ENCODE measurements at places on chromosomes 11 and 22.

- no peak for DNase-seq
These were observed 540.1 kb upstream of the TENM4 start for GRCh38 chr11:79980916-79981315.

- no peak for DNase-seq
These were observed 777.0 kb downstream of the NTM start for GRCh38 chr11:132147464-132147863.

DNA sequence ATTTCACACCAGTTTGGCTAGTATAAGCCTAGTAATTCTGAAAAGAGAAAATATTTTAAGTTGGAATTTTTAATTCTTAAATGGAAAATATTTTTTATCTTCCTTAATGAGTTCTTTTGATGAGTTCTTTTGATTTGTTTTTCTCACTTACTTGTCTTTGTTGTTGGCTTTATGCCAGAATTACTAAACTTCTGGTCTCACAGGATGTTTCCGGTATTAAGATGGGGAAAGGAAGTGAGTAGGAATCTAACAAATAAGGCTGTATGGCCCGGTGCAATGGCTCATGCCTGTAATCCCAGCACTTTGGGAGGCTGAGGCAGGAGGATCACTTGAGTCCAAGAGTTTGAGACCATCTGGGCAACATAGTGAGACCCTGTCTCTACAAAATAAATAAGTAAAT lies 106.4 kb downstream of the ARHGAP42 start:
- DNase-seq: no peak

- DNase-seq: no peak
These were observed 59.0 kb downstream of the PPP2R1B start for GRCh38 chr11:111707039-111707690.

- no peak for DNase-seq
These were observed 41.8 kb downstream of the GNB1L start for GRCh38 chr22:19812910-19813309.

GRCh38 chr11:30150425-30150824 lies 80.4 kb upstream of the FSHB start:
- DNase-seq: no peak

- DNase-seq: no peak
These were observed 2.4 kb downstream of the RASGRP2 start for GRCh38 chr11:64741375-64742086.

GRCh38 chr11:129313541-129314297 lies 61.9 kb upstream of the BARX2 start:
- no peak for DNase-seq

DNA sequence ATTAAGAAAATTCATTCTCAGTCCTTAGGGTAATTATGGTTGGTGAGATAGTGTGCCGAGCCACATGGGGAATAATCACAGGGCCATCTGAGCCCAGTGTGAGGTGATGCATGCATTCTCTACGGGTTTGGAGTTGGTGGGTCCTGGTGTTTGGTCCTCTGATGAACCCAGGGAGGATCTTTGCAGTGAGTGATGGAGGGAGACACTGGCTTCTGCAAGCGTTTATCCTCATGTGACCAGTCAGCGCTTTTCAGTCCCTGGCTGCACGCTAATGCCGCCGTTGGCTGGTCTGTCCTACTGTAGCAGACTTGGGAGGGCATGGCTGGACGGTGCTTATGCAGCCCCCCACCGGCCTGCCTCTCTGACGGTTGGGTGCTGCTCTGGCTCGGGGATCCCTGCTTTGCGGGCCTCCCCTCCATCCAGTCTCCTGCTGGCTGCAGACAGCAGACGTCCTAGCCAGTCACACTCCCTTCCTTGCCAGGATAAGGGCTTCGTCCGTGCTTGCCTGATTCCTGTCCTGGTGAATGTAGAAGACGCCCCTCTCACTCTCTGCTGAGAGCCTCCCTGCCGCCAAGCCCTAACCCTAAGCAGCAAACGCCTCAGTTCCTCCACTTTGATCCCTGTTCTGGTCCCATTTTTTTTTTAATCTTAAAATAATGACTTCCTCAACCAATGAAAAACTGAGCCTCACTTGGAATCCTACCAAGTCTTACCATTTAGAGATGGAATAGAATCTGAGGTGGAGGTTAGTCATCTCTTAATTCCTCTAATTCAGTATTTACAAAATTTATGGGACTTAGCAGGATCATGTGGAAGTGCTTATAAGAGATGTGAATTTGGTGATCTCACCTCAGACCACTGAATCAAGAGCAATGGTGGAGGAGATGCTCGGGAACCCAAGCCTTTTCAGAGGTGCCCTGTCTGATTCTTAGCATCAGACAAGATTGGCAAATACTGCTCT lies 143.7 kb upstream of the SORL1-AS1 start:
- DNase-seq: no peak

DNA sequence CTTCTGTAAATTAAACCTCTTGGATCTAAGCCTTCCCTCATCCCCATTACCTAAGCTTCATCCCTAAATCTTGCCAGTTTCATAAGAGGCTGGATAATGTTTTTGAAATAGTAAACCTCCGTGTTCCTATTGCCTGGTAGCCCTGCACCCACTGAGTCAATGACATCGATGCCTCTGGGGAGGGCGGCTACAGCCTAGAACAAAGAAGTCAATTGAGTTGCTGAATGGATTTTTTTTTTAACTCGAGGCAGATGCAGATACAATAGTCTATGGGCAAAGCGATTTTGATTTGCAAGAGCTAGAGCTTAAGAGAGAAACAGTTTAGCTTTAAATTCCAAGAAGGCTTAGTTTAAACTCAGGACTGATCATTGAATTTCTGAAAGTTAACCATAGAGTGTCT lies 121.3 kb downstream of the NECTIN1 start:
- no peak for DNase-seq

- peak; percentile 66 for DNase-seq
These were observed 7.5 kb downstream of the P2RX3 start for GRCh38 chr11:57345555-57346211.

DNA sequence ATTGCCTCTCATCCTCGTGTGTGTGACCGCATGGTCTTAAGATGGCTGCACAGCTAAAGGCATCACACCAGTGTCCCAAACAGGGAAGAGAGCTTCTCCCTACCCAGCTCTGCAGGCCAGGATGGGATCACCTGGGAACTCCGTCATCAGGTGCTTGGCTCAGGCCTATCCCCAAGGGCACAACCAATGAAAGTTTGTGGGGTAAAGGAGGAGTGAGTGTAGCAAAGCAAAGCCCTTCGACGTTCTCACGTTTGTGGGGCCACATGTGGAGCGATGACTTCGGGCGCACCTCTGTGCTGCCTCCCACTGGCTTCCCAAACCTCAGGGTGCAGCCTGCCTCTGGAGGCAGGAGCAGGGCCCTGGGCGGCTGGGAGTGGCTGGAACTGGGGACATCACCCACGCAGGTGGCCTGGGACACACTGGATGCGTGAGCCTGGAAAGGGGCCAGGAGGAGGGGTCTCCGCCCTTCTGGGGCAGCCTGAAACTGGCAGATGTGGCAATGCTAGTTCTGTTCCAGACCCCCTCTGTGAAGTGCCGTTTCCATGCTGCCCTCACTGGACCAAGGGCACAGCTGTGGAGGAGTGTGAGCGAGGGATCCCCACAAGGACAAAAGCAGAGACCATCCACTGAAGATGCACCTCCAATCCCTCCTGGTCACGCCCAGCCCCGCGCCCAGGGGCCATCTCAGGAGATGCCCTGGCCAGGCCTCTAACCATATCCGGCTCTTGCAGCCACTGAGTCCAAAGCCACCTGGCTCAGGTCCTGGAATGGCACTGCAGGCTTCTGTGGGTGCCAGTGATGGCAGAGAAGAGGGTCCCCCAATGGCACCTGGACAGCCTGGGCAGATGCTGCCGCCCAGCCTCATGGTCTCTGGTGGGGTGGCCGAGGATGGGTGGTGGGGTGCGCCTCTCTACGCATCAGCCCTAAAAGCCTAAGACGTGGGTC lies 30.6 kb upstream of the GAL start:
- DNase-seq: no peak

DNA sequence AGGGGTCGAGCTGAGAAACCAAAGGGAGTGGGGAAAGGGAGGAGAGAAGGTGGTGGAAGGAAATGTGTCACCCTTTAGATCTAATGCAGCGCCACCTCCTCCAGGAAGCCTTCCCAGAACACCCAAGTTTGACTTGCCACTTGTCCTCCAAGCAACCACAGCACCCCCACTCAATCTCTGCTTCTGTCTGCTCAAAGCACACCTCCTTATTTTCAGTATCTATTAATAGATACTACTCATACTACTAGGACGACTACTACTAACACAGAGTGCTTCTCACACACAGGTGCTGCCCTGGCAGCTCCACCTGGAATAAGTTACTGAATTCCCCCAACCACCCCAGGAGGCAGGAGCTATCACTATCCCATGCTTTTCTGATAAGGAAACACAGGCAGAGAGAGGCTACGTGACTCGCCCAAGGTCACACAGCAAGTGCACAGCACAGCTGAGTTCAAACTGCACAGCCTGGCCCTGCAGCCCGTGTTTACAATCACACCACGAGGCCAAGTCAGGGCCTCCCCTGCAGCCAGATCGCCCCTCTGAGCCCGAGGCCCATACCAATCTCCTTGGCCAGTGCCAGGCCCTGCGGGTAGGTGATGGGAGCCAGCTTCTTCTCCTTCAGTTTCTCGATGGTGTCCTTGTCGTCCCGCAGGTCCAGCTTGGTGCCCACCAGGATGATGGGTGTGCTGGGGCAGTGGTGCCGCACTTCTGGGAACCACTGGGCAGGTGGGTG lies 13.2 kb downstream of the RAC2 start:
- peak; percentile 86 for DNase-seq

GRCh38 chr11:91998481-91998880 lies 226.1 kb upstream of the FAT3 start:
- DNase-seq: no peak

DNA sequence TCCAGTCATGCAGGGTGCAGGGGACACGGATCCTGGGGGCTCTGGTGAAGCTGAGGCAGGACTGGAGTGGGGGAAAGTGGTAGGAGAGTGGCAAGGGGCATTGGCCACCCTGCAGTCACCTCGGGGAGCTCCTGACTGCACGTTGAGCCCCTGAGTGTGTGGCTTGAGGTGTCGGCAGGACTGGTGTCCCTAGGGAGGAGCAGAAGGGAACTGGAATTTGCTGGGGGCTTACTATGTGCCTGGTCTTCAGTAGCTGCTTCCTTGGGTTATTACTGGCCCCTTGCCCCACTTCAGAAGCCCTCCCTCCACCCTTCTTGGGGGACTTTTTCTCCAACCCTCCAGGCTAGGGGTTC lies 31.5 kb downstream of the IFT27 start:
- DNase-seq: no peak

- no peak for DNase-seq
These were observed 303.5 kb upstream of the ANO3 start for GRCh38 chr11:26028393-26028911.

GRCh38 chr11:121425828-121426227 lies 26.3 kb upstream of the SORL1 start:
- no peak for DNase-seq

GRCh38 chr11:34806875-34807274 lies 109.3 kb downstream of the APIP start:
- no peak for DNase-seq

DNA sequence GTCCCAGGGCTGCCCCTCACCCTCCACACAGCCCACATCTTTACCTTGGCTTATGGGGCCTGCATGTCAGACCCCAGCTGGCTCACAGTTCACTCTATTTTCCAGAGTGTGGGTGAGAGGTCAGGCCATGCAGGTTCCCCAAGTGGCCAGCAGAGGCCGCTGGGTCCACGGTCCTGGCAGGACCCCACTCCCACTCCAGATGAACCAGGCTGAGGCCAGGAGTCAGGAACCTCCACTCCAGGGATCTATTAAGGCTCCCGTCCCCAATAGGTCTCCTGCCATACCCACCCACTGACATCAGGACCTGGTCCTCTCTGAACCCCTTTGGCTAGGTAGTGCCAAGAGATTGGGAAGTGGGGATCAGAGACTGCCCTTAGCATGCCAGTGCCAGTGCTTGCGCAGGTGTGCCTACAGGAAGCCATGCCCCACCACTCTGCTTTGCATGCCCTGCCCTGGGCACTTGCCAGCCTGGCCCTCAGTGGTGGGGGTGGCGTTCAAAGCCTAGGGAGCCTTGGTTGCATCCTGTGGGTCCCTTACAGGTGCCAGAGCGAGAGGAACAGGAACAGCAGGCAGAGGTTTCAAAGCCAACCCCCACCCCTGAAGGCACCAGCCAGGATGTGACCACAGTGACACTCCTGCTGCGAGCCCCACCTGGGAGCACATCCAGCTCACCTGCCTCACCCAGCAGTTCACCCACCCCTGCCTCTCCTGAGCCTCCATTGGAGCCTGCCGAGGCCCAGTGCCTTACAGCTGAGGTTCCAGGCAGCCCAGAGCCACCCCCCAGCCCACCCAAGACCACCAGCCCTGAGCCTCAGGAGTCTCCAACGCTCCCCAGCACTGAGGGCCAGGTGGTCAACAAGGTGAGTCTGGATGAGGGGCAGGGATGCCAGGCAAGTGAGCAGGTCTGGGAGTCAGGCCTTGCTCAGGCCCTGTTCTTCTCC lies 8.3 kb downstream of the SMTN start:
- no peak for DNase-seq

DNA sequence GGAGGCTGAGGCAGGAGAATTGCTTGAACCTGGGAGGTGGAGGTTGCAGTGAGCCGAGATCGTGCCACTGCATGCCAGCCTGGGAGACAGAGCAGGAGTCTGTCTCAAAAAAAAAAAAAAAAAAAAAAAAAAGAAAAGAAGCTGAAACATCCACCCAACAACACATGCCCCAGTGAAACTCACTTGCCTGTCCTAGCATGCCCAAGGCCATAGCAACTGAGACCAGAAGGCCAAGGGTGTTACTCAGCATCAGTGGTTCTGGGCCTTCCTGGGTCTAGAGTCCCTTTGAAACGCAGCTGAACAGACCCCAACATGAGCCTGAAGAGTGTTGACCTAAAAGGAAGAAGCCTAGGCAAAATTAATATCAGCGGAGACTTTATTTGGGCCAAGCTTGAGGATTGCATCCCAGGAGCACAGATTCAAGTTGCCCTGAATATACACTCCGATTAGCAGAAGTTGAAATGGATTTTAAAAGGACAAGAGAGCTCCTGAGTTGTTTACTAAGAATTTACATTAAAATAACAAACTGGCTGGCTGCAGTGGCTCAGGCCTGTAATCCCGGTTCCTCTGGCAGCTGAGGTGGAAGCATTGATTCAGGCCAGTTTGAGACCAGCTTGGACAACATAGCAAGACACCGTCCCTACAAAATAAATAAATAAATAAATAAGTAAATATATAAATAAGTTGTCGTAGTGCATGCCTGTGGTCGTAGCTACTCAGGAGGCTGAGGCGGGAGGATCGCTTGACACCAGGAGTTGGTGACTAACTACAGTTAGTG lies 7.0 kb downstream of the PRDX5 start:
- DNase-seq: no peak

DNA sequence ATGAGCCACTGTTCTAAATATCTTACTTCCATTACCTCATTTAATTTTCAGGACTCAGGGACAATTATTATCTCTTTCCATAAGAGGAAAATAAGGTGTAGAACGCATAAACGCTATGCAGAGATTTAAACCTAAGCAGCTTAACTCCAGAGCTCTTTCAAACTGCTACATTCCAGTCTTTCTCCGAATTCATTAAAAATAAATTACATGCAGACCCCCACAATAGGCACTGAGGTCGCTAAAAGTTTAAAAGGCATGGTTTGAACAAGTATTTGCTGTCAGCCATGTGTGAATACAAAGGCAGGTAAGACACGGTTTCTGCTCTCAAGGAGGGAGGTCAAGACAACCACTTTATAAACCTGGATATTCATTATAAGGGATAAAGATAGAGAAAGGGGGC lies 983 bp downstream of the NARS2 start:
- DNase-seq: no peak

GRCh38 chr11:111449696-111450479 lies 62.3 kb downstream of the BTG4 start:
- no peak for DNase-seq
